ENCODE measurements at places on chromosomes 5 and 9.

- no peak for DNase-seq
Measured at GRCh38 chr5:167050568-167051401, 1240.7 kb upstream of the WWC1 start.

DNA sequence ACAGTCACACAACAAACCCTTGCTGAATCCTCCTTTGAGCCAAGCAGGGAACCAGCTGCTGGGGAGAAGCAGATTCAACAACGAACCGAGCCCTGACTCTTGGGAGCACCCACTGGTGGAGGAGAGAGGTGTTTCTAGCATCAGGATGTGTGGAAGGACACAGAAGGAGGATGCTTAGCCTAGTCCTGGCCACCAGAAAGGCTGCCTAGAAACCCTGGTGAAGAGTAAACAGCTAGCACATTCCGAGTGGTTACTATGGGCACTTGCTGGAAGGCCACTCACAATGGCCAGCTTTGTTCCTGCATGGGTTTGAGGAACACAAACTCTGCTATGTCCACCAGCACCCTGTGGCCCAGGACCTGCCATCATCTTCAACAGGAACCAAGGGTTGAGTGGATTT lies 1.8 kb downstream of the TIFAB start:
- DNase-seq: no peak

DNA sequence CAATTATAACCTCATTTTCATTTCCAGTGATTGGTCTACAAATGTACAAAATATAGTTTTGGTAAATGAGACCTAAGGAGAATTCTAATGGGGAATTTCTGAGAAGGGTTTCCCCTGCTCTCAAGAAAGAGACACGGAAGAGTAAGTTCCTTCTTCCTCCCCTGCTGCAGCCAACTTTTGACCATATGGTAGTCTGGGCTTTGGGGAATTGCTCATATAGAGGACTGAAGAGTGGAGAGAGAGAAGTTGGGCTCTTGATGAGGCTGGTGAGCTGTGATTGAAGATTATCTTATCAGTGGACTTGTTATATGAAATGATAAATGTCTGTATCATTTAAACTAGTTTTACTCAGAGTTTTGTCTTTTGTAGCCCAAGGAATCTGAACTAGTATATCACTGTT lies 4.3 kb upstream of the LNPEP start:
- no peak for DNase-seq

DNA sequence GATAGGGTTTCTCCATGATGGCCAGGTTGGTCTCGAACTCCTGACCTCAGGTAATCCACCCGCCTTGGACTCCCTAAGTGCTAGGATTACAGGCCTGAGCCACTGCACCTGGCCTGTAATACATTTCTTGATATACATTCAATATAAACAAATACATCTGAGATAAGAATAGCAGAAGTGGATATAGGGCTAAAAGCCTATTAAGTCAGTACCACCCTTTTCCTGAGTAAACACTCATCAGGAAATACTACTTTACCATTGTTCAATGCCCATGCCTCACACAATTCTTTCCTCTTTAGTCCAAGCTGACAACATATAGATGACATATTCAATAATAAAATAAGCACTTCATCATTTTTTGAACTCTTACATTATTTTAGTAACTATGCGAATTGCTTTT lies 64.8 kb downstream of the MRPS27 start:
- DNase-seq: no peak

- DNase-seq: no peak
Measured at GRCh38 chr9:77892955-77893514, 138.6 kb downstream of the GNAQ start.

DNA sequence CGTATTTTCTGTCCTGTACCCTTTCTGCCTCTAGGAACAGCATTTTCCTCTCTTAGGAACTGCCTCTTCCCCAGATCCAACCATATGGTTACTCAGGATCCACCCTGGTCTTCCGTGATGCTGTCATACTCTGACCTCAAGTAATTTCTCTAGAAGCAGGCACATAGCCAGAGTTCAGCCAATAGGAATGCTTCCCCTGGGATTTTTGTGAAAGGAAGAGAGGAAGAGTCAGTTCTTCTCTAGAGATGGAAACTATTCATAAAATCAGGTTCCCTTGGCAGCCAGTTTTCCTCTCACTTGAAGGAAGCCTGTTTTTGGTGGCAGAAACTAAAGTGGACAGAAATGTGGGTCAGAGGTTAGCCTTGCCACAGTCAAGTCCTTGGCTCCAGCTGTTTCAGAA lies 400.1 kb upstream of the PCSK5 start:
- DNase-seq: no peak

DNA sequence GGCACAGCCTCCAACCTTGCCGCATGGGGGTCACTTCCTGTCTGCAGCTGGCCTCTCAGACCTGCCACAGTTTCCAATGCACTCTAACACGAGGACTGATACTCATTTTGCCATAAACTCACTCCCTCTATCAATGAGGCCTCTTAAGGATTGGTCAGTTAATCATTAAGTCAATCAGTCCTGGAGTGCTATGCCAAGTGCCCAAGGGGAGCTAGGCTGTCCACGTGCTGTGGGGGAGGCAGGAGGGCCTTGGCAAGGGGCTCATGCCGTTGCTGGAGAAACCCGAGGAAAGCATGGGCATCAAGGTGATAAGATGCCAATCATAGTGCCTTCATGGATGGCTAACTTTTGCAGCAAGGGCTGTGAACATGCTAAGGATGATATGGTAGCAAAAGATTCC lies 1.7 kb upstream of the ALDH1B1 start:
- DNase-seq: no peak

DNA sequence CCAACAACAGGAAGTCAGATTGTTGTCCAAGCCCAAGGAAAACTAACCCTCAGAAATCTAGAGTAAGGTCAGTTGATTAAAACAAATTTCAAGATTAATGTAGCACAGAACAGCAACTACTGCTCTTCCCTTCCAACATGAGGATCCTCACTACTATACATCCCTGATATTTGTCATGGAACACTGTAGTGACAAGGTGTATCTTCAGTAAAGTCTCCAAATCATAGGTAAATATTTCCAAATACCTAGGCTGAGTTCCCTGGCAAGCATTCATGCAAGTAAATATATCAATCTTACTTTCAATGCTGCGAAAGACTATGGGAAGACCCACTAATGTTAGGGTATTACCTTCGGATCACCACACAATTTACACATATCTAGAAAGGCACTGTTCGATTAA lies 986.9 kb upstream of the ARRDC3 start:
- DNase-seq: no peak

All from activated CD8-positive, alpha-beta memory T cell treated with anti-CD3 and anti-CD28 coated beads for 48 hours (primary cell).